ENCODE measurements at places on chromosomes 12 and 14. TPM values are rescaled to one million over a fixed set of nuclear protein-coding genes. Genes with fewer than 3 reads are reported as not detected.

The SOX5 gene
- total RNA-seq, result not detected

The STXBP6 gene
- total RNA-seq, result not detected

The NEDD8 gene
- 194 TPM for total RNA-seq

The SYNJ2BP gene
- 7.3 TPM for total RNA-seq

The KCNH5 gene
- total RNA-seq, result not detected

The CCND2 gene
- 749 TPM for total RNA-seq

The ACRBP gene
- total RNA-seq, result 0.86 TPM

The COCH gene
- total RNA-seq, result 6.4 TPM

GRCh38 chr14:86613126-86613525 lies 1083.2 kb downstream of the FLRT2 start:
- no peak for DNase-seq

DNA sequence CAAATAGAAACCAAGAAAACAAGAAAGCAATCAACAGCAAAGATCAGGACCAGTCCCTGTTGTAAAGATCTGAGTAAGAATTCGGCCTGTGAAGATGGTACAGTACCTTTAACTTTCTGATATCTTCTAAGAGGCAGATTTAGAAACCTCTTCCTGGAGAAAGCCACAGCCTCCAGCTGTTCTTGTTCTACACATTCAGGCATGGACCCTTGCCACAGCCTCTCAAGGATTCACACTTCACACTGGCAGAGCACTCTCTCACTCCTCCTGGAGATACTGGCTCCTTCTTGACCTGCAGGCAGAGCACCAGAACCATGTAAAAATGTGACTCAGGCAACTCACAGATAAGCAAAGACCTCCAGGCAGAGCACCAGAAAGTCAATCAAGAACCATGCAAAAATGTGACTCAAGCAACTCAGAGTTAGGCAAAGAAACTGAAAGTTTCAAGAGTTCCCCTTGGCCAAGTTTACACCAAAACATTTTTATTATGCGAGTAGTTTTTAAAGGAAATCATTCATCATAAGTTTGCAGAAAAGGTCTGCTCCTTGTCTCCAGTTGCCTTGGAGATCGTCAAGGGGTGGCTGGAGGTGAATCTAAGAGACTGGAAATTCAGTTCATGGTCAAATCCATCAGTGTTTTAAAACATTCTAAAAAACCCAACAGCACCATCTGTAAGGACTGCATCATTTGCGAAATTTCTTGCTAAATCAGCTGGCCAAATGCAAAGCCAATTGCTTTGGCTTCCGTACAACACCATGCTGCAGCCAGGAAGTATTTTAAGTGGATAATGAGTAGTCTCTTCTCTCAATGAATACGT lies 119.3 kb upstream of the MDM1 start:
- DNase-seq, result peak; percentile 56

DNA sequence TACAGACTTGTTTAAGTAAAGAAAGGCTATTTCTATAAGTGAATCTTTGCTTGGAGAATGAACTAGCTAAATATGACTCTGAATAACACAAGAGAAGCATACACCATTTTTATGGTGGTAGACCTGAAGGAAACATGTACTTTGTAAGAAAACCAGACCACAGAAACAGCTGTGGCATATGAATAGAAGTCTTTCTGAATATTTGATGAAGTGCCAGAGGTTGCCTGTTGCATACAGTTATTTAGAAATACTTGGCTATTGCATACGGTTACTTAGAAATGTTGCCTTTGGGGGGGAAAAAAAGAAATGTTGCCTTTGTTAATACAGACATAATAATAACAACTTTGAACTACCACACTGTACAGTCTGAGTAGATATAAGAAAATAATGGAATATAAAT lies 16.8 kb upstream of the LEMD3 start:
- DNase-seq, result no peak

DNA sequence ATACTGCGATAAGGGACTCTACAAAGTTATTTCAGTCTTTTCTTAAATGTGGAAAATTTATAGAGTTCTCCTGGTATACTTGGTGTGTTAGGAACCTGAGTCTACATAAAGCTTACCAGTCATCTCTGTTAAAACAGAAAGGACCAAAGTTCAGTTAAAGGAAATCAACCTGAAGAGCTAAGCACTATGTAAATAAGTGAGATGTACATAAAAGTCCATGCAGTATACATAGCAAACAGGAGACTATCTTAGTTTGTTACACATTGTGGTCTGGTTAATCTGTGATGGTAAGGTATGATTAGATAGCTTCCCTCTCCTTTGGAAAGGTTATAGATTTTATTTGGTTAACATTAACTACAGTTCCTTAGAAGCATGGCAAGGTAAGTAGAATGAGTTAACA lies 75.9 kb downstream of the ATP2B1 start:
- no peak for DNase-seq

- peak; percentile 30 for DNase-seq
Measured at GRCh38 chr12:104177663-104178501, 37.7 kb upstream of the TXNRD1 start.

GRCh38 chr12:67721248-67721647 lies 72.7 kb downstream of the DYRK2 start:
- DNase-seq, result no peak

DNA sequence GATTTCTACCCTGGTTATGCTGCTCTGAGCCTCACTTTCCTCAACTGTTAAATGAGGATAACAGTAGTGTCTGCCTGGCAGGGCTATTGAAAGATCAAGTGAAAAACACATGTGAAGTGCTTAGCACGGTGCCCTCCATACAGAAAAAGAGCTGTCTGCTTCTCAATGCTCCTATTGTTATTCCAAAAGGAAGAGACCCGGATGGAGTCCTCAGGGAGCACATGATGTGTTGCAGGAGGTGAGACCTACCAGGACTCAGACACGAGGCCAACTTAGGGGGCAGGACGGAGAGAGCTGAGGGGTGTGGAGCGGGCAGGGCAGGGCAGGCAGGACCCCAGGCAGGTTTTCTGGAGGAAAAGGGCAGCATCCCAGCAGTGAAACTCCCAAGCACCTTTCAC lies 8.9 kb downstream of the FAIM2 start:
- no peak for DNase-seq

DNA sequence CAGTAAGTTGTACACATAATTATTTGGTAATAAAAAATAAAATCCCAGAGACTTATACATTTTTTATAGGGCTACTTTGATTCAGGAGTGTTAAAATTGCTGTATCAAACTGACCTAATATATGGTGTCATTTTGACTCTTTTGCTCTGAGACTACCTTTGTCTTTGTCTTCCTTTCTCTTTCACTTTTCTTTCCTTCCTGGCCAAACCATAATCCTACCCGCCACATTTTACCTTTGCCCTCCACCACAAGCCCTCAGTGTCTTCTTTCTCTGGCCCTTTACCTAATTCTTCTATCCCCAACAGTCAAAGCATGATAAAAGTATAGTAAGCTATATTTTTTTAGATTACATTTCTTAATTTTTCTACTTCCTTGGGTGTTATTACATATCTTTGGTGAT lies 62.0 kb downstream of the CAND1 start:
- DNase-seq, result no peak

DNA sequence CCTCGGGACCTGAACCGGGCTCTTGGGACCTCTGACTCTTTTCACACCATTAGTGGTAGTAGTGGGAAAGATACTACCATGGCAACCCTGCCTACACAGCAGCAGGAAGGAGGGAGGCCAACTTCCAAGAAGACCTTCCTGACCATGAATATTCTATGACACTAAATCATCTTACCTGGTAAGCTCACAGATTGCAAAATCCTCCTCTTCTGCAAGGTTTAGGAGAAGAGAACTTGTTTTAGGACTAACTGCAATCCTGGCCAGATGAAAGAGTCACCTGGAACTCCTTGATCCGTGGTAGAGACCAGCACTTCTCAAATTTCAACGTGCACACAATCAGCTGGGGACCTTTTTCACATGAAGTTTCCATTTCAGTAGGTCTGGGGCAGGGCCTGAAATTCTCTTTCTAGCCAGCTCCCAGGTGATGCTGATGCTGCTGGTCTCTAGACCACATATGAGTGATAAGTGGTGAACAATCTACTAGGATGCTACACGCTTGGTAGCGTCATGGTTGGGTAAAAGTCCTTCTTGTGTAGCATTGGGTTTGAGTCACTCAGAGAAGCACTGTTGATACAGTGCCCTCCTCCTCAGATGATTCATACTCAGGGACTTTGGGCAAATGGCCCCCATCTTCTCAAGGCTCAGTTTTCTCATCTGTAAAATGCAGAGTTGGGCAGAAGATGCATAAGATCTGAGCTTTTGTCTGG lies 35.6 kb upstream of the FICD start:
- DNase-seq, result no peak

GRCh38 chr12:2479851-2480535 lies 314.8 kb upstream of the FKBP4 start:
- DNase-seq, result no peak

GRCh38 chr14:54173802-54174201 lies 217.2 kb upstream of the BMP4 start:
- no peak for DNase-seq

GRCh38 chr14:76136476-76137110 lies 15.1 kb upstream of the GPATCH2L start:
- no peak for DNase-seq

GRCh38 chr14:63956326-63956725 lies 103.5 kb downstream of the SYNE2 start:
- DNase-seq, result no peak

DNA sequence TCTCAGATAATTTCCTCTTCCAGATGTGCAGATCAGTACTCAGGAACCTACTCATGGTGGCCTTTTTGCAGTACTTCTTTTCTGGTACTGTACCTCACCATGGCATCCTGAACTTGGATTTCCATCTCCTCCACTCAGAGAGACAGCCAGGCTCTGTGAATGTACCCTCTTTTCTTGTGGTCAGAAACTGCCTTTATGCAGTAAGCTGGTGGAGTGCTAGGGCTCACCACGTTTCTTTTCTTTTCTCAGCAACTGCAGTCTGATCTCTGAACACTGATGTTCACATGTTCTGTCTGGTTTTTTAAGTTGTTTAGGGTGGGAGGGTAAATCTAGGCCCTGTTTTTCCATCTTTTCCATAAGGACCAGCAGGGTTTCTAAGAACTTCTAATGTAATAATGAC lies 99.8 kb upstream of the NRXN3 start:
- DNase-seq, result no peak

GRCh38 chr12:47811581-47812484 lies 7.9 kb downstream of the HDAC7 start:
- DNase-seq, result no peak

DNA sequence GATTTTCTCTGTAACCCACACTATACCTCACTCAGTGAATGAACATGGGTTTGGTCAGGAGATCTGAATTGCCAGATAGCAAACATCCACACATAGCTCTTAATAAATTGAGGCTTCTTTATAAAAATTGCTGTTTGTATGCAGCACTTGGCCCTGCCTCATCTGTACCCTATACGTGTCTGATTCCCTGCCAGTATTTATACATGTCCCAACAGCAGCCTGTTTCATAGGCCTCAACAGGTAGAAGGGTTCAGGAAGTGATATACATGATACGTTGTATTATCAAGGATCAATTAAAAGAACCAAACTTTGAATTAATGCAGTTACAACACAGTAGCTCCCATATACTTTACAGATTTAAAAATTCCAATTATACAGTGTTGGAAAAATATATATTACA lies 32.3 kb downstream of the RASSF9 start:
- no peak for DNase-seq

GRCh38 chr12:119980242-119980641 lies 8.8 kb upstream of the BICDL1 start:
- peak; percentile 14 for DNase-seq

GRCh38 chr12:70603044-70603443 lies 34.2 kb downstream of the PTPRB start:
- no peak for DNase-seq

DNA sequence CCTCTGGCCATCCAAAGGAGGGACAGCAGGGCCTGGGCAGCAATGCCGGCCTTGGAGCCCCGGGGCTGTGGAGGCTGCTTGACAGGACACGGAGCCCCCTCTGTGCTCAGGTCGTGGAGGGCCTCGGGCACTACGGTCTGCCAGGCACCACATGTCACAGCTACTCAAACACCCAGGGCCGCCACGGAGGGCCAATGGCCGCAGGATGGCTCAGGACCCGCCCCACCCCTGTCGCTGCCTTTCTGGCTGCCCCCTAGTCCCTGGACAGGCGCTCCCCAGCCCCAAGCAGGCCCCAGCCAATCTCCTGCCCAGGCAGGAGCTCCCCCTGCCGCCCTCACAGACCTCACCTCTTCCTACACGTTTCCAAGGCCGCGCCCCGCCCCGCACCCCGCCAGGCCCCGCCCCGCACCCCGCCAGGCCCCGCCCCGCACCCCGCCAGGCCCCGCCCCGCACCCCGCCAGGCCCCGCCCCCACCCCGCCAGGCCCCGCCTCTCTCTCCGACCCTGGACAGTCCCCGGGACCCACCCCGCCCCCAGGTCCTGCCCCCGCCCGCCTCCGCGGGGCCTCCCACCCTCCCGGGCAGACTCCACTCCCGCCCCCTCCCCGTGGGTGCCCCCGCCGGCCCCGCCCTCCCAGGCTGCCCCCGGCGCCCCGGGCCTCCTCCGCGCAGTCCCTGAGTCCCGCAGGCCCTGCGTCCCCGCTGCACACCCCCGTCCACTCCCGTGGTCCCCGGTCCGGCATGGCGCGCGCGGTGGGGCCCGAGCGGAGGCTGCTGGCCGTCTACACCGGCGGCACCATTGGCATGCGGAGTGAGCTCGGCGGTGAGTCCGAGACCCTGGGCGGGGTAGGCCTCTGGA lies at the start of gene ASPG:
TSS of gene ASPG (plus strand) at position 669 of the 857 bp plus-strand sequence. CDS start at position 740, 71 bp downstream.
- no peak for DNase-seq

- no peak for DNase-seq
Measured at GRCh38 chr14:43166163-43166562, 1340.9 kb downstream of the FSCB start.

DNA sequence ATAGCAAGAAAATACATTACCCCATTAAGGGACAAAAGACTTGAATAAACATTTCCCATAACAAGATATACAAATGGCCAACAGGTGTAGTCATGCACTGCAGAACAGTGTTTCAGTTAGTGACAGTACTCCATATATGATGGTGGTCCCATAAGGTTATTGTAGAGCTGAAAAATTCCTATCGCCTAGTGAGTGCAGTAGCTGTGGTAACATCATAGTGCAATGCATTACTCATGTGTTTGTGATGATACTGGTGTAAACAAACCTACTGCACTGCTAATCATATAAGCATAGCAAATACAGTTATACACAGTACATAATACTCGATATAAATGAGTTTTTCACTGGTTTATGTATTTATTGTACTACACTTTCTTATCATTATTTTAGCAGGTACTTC lies 168.7 kb downstream of the C12orf75 start:
- no peak for DNase-seq

DNA sequence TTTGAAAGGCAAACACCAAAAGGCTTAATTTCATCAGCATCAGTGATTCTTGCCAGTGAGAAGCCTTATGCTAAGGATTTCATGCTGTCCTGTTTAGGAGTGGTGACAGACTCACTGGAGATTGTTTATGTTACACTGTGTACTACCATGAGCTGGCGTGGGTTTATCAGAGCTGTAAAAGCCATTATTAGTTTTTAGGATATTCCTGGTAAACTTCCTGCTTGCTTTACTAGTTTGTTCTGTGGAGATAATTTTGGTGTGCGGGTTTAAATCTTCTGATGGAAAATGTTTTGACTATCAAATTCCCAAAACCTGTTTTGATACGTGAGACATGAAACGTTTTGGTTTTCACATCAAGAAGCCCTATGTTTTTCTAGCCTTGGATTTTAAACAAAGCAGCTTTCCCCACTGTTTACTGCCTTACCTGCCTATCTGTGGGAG lies 15.2 kb downstream of the PPFIBP1 start:
- DNase-seq, result no peak

GRCh38 chr12:127260531-127260930 lies 1006.4 kb upstream of the TMEM132C start:
- no peak for DNase-seq
